ENCODE measurements at places on chromosomes 4 and X.

DNA sequence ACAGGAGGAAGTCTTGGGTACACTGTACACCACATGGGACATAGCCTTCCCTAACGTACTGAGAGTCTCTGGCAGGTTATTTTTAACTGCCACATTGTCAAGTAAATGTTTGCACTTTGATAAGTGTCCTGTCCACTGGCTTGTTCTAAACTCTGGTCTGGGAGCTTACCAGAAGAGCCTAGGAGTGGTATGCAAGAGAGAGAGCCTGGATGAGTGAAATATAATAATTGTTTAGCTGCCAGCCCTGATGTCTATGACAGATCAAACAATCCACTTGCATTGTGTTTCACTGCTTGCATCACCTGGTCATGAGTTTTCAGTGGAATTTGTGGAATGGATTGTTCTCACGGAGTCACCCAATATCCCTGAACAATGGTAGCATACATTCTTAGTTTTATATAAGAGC lies 91.6 kb downstream of the SHROOM3 start:
- DNase-seq: no peak

- DNase-seq: no peak
These were observed 488.5 kb downstream of the RPA4 start for GRCh38 chrX:97372001-97372766.

- no peak for DNase-seq
These were observed 7.2 kb downstream of the TIMM17B start for GRCh38 chrX:48890296-48890925.

DNA sequence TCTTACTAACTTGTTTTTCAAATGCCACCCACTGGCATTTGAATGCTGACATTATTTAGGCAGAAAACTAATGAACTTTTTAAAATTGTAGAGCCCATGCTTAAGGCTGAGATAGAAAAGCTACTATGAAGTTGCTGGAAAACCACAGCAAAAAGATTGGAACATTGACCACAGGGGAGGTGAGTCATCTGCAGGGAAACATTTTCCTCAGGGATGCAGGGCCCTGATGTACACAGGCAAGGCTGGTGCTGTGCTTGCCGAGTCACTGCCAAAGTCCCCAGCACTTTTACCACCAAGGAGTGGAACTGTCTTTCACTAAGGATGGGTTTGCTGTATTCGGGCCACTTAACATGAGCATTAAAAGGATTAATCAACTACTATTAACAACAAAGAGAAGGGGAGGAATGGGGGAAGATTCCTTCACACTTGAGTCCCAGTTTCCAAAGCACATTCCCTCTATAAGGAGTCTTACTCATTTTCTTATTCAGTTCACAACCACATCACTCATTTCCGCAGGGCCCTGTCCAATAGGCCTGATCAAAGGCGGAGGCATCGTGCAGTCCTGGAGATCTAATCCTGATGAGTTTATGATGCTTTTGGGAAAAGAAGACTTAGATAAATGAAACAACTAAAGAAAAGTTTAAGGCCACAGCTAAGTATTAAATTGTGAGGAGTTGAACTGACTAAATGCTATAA lies 202.9 kb upstream of the NPY2R start:
- no peak for DNase-seq

DNA sequence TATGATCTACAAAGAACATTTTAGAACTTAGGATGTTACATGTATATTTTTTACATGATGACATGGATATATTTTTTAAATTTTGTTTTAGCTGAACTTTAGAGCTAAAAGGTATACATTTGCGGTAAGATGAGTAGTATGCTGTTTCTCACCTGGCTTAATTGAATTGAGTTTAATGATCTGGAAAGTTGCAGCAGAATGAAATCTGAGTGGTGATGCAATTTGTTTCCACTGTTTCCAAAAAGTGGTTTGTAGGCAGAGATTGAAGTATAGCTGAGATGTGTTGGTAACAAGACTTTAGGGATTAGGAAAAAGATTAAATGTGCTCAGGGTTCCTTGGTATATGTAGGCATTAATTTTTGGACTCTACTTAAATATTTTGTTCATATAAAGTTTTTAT lies 68.1 kb downstream of the HPF1 start:
- DNase-seq: no peak

- DNase-seq: no peak
These were observed 133.8 kb downstream of the KLHL13 start for GRCh38 chrX:117982694-117983392.

DNA sequence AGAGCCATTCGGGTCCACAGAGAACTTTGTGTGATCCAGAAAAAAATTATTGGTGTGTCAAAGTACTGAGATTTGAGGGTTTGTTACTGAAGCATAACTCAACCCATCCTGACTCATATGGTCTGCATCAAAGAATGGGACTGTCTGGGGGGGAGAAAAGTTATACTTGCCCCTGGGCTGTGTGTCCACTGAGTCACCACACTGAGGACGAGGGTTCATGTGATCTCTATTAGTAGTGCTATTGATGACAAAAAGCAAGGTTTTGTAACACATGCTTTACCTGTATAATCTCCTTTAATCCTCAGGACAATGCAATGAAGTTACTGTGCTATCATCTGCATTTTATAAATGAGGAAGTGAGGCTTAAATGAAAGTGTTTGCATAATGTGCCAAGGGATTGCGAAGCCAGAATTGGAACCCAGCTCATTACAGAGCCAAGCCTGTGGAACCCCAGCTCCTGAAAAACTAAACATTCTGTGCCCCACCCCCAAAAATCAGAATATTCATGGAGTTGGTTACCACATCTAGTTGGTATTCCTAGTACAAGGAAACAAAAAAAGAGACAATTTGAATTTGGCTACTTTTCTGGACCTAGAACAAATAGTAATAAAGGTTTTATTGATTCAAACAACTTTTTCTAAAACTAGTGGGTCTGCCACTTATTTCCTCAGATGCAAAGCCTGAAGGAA lies 31.2 kb downstream of the CCDC149 start:
- DNase-seq: no peak

Measured in stimulated activated CD4-positive, alpha-beta T cell treated with anti-CD3 and anti-CD28 coated beads, Interleukin-15, amount 100 ng/mL, for 1 hour (primary cell).